ENCODE measurements at places on chromosomes 6 and 20.

DNA sequence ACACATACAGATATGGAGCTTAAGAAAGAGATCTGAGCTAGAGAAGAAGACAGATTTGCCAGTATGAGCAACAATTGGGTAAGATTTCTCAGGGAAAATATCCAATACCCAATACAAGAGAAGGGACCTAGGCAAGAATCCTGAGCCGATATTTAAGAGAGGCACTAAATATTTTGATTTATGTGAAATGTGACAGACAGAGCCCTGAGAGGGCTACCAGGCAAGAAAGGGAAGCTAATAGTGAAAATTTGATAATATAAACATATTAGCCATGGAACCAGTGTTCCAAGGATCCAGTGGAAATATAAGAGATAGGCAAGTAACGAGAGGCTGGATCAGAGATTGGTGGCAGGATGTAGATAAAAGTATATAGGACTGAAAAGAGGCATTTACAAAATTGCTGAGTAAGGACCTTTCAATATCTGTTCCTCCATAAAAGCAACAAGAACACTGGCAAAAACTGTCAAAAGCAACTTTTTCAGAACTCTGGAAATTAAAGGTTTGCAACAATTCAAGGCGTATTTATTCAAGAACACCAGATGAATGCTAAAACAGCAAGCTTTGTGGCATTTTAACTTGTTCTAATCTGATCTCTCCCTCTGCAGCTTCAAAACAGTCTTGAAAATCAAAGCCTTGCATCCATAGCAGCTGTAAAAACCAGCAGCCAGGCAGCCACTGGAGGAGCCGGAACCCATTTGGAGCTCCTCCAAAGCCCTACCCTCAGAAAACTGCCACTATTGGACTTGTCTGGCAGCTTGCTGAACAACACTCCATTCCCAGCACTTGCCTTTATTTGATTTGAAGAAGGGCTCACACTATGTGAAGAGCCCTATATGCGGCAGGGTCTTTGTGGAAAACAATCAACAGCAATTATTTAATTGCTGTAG, 58.8 kb downstream of the REV3L start:
- no peaks in the 10 kb centered on the region for H3K36me3 ChIP-seq
- no peak overlapping the region for H3K4me3 ChIP-seq
- H3K27me3 ChIP-seq = no peaks in the 10 kb centered on the region

- no peaks in the 10 kb centered on the region for H3K4me1 ChIP-seq
- H3K36me3 ChIP-seq = no peaks in the 10 kb centered on the region
- no peaks in the 10 kb centered on the region for H3K27me3 ChIP-seq
- no peak overlapping the region for H3K27ac ChIP-seq
- H3K4me3 ChIP-seq = no peak overlapping the region
Measured at GRCh38 chr6:11460837-11461661, 76.5 kb upstream of the TMEM170B start.

DNA sequence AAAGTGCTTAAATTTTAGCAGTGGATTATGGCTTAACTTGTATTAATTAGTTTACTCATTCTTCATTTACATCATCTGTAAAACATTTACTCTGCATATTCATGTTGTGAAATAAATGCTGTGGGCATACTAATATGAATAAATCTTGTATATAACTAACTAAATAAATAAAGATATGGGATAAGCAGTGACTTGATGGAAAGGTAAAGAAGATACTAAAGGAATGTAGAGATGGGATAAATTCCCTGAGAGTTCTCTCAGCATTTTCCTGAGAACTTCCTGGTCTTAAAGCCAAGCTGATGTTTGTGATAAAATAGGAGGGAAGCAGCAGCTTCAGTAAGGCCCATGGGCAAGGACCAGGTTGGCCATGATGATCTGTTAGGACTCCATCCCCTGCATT, 652.1 kb downstream of the RNF144B start:
- peaks cover 20% of the 10 kb centered on the region for H3K4me1 ChIP-seq
- no peak overlapping the region for H3K27ac ChIP-seq
- H3K36me3 ChIP-seq = no peaks in the 10 kb centered on the region
- H3K27me3 ChIP-seq = no peaks in the 10 kb centered on the region

- no peak overlapping the region for H3K4me3 ChIP-seq
- no peak overlapping the region for H3K27ac ChIP-seq
- no peaks in the 10 kb centered on the region for H3K27me3 ChIP-seq
- no peaks in the 10 kb centered on the region for H3K4me1 ChIP-seq
Measured at GRCh38 chr6:23692184-23692583, 433.8 kb upstream of the NRSN1 start.

- peak overlapping the region; percentile 27 for H3K4me3 ChIP-seq
- H3K4me1 ChIP-seq = peaks cover 24% of the 10 kb centered on the region
- H3K36me3 ChIP-seq = no peaks in the 10 kb centered on the region
- no peak for DNase-seq
Measured at GRCh38 chr20:9515214-9515585, 810 bp downstream of the LAMP5 start.

- no peak for DNase-seq
- no peaks in the 10 kb centered on the region for H3K36me3 ChIP-seq
- no peak overlapping the region for H3K27ac ChIP-seq
- H3K27me3 ChIP-seq = no peaks in the 10 kb centered on the region
Measured at GRCh38 chr6:122092366-122092765, 307.1 kb upstream of the HSF2 start.

- H3K36me3 ChIP-seq = no peaks in the 10 kb centered on the region
- peaks cover 34% of the 10 kb centered on the region for H3K4me1 ChIP-seq
- peak within 1 kb of the TSS; percentile 97 for H3K27ac ChIP-seq
- H3K27me3 ChIP-seq = no peaks in the 10 kb centered on the region
- peak; percentile 89 for DNase-seq
Measured at GRCh38 chr20:23420943-23421931, at the start of gene NAPB. NAPB (minus strand) TSS chr20:23421488; CDS start chr20:23421402, 86 bp downstream.

GRCh38 chr6:168794491-168794890, 353.5 kb downstream of the SMOC2 start:
- DNase-seq = no peak
- H3K27ac ChIP-seq = no peak overlapping the region
- H3K27me3 ChIP-seq = no peaks in the 10 kb centered on the region
- no peaks in the 10 kb centered on the region for H3K4me1 ChIP-seq
- H3K4me3 ChIP-seq = no peak overlapping the region

GRCh38 chr6:145276756-145277155, 458.6 kb downstream of the EPM2A start:
- no peaks in the 10 kb centered on the region for H3K27me3 ChIP-seq
- H3K4me1 ChIP-seq = no peaks in the 10 kb centered on the region
- no peaks in the 10 kb centered on the region for H3K36me3 ChIP-seq
- no peak for DNase-seq
- no peak overlapping the region for H3K4me3 ChIP-seq

- H3K27ac ChIP-seq = no peak overlapping the region
- no peaks in the 10 kb centered on the region for H3K36me3 ChIP-seq
- H3K27me3 ChIP-seq = no peaks in the 10 kb centered on the region
- no peak overlapping the region for H3K4me3 ChIP-seq
Measured at GRCh38 chr6:118269659-118270058, 278.4 kb upstream of the PLN start.

GRCh38 chr6:743320-744096, 50.6 kb upstream of the EXOC2 start:
- no peak overlapping the region for H3K4me3 ChIP-seq
- H3K36me3 ChIP-seq = no peaks in the 10 kb centered on the region
- H3K27ac ChIP-seq = no peak overlapping the region
- no peaks in the 10 kb centered on the region for H3K4me1 ChIP-seq
- DNase-seq = no peak

- H3K27ac ChIP-seq = no peak overlapping the region
- no peak overlapping the region for H3K4me3 ChIP-seq
- no peaks in the 10 kb centered on the region for H3K27me3 ChIP-seq
Measured at GRCh38 chr6:7151381-7151780, 43.6 kb downstream of the RREB1 start.

GRCh38 chr20:47748823-47749222, 36.5 kb downstream of the SULF2 start:
- peak overlapping the region; percentile 41 for H3K27ac ChIP-seq
- no peaks in the 10 kb centered on the region for H3K36me3 ChIP-seq
- no peak overlapping the region for H3K4me3 ChIP-seq

- DNase-seq = no peak
- no peaks in the 10 kb centered on the region for H3K4me1 ChIP-seq
- H3K36me3 ChIP-seq = no peaks in the 10 kb centered on the region
- H3K4me3 ChIP-seq = no peak overlapping the region
Measured at GRCh38 chr6:42177514-42178364, 4.6 kb downstream of the GUCA1A start.

GRCh38 chr6:77880501-77880900, 227.7 kb downstream of the MEI4 start:
- H3K4me3 ChIP-seq = no peak overlapping the region
- H3K27me3 ChIP-seq = no peaks in the 10 kb centered on the region
- H3K4me1 ChIP-seq = no peaks in the 10 kb centered on the region
- H3K36me3 ChIP-seq = no peaks in the 10 kb centered on the region
- H3K27ac ChIP-seq = no peak overlapping the region
- no peak for DNase-seq

- no peaks in the 10 kb centered on the region for H3K27me3 ChIP-seq
- no peak for DNase-seq
- no peak overlapping the region for H3K4me3 ChIP-seq
- H3K36me3 ChIP-seq = no peaks in the 10 kb centered on the region
- H3K4me1 ChIP-seq = peaks cover 2% of the 10 kb centered on the region
- H3K27ac ChIP-seq = no peak overlapping the region
Measured at GRCh38 chr20:8145246-8146168, 13.4 kb downstream of the PLCB1 start.
